Stimulated activated CD4-positive, alpha-beta T cell treated with anti-CD3 and anti-CD28 coated beads, Interleukin-1b, Interleukin-23, amount 100 ng/mL, for 48 hours (primary cell): ENCODE measurements at places on chromosomes 3 and 15.

- no peak for DNase-seq
Observed at GRCh38 chr3:73007992-73008712, 11.5 kb downstream of the PPP4R2 start.

DNA sequence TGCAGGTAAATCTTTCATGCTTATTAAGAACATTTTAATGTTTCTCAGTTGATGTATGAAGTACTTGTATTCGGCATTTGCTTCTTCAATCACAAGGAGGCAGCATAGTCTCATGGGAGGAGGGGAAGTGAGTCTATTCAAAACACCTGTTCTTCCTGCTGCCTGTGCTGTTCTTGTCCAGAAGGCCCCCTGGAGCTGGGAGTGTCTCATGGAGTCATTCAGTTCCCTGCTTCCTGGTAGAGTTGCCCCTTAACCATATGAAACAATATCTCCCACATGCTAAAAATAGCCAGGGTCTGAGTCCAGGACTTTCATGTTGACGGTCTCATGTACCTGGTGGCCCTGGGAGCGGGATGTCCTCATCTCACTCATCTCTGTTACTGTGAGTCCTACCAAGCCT is 15.5 kb upstream of the PPP1R2 start:
- DNase-seq = no peak

DNA sequence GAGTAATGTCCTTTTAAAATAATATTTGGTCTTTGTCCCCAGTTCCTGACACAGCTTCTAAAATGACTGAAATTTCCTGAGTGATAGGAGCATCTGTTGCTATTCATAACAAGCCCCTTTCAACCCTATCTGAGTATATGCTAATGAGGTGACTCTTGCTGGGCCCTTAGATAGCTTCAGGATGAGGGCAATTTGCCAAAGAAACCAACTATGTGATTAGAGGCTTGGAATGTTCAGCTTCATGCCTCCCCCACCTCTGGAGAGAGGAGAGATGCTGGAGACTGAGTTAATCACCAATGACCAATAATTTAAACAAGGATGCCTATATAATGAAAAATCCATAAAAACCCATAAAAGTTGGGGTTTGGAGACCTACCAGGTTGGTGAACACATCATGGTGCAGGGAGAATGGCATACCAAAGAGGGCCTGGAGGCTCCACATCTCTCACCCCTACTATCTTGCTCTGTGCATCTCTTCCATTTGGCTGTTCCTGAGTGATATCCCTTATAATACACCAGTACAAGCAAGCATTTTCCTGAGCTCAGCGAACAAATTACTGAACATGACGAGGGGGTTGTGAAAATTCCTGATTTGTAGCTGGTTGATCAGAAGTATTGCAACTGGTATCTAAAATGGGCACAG is 189.2 kb downstream of the ECT2 start:
- no peak for DNase-seq

- DNase-seq = no peak
Observed at GRCh38 chr15:90585863-90586262, 56.1 kb downstream of the CRTC3 start.

GRCh38 chr15:90037961-90038631 is 37.0 kb downstream of the ZNF710 start:
- DNase-seq = peak; percentile 75

DNA sequence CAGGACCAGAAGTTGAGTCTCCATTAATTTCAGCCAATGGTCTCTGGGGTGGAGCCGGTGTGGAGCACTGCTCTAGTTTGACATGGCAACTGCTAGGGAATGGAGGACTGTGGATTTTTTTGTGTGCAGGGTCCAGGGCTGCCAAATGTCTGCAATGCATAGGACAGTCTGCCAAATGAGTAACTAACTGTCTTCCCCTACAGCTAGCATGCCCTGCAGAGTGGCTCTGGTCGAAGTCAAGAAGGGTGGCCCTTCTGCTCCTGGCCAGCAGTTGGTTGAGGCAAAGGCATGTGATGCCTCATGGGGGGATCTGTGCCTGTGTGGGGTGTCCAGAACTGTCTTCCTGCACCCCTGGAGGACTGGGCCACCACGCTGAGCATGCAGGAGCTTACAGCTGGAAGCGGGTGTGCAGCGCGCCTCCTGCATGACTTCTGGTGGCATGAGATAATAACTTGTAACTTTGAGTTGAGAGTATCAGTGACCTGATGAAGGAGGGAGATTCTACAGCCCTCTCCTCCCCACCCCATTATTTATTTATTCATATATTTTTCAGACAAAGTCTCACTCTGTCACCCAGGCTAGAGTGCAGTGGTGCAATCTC is 4.6 kb downstream of the TPRA1 start:
- DNase-seq = no peak

DNA sequence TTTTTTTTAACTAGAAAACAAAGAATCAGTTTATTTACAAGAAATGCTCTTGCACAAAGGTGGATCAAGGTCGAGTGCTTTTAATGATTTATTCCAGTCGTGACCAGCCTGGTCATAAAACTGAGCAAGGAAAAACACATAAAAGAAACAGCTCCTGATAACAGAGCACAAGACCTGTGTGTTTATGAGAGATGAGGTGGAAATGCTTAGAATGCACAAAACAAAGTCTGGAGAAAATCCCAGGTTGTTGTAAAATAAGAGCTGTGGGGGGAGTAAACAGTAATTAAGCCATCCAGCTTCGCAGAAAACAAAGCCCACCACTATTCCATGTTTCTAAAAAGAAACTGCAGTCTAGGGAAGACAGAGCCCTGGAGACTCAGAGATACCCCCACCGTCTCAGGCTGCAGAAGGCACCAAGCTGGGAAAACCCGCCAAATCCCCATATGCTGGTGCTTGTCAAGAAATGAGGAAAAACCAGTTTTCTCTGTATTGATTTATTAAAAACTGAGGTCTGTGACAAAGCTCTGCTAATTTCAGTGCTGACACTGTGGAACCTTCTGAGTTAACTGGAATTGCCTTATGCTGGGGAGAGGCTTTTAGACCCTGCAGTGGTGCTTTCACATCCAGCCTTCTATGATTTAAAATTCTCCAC is 139.3 kb downstream of the ADAMTS17 start:
- no peak for DNase-seq

GRCh38 chr3:119236756-119237155 is 3.9 kb downstream of the B4GALT4 start:
- DNase-seq = no peak

DNA sequence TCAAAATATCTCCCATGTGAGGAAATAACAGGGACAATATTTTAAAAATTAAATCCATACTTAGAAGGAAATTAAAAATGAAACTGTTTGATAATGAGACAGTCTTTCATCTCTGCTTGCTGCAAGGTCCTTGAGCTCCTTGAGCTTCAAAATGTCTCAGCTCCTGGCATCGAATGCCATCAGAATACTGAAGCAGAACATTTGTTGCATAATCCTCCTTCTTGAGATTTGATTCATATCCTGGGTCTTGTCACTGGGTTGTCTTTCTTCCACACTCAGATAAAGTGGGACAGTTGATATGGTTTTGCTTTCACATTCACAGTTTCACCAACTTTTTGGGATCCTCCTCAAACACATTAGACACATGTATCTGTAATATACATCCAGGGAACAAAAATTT is 27.8 kb downstream of the COL8A1 start:
- no peak for DNase-seq
